ENCODE measurements at places on chromosomes 5 and 9.

DNA sequence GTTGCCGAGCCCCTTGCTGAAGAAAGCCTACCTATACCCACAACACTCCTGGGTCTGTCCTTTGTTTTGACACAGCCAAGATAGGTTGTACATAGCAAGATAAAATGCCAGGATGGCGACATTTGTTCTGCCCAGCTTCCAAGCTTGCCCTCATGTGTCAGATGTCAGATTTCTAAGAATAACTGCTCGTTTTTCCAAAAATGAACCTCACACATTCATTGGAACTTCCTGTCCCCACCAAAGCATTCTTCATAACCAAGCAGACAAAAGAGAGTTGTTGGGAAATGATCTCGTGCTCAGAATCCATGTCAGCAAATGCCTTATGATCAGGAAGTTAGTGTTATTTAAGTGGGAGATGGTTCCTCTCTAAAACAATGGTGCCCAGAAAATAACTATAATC, 210.1 kb downstream of the ZNF608 start:
- DNase-seq: no peak

GRCh38 chr9:127273326-127273725, 8.8 kb downstream of the GARNL3 start:
- no peak for DNase-seq

DNA sequence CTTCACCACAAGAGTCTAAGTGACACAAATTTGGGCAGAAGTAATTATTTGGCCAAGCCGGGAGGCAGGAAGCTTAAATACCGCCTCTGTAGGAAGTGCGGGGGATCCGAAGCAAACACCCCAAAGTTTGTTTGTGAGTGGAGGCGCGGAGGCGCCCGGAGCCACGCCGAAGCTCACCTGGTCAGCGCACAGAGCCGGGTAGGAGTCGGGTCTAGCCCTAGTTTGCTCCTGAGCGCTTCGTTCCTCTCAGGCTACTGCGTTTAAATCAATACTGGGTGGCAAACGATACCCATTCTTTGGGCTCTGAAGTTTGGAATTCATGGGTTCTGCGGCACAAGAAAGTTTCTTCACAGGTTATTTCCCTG, 855 bp downstream of the MCC start:
- no peak for DNase-seq

DNA sequence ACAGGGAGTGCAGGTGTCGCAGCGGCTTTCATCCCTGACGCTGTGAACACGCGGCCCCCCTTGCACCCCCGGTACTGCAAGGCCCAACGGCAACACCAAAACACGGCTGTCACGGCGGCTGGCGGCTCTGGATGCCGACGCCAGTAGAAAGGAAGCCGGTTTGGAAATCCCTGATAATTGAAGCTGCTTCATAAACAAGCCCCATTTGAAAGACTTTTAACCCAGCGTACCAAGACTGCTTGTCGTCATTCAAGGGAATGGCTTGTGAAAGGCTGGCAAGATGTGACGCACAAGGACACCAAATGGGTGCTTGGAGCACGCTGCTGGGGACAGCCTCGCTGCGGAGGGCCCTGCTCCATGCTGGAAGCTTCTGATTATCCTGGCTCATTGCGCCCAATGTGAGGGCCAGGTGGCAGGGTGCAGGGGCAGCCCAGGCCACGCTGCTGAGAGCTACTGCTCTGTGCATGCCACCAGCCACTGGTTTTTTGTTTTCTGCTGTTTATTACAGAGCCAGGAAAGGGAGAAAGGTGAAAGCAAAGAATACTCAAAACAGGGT, 63.1 kb downstream of the GTF3C4 start:
- DNase-seq: no peak

GRCh38 chr5:164498438-164498837, 993.0 kb downstream of the MAT2B start:
- no peak for DNase-seq

- DNase-seq: no peak
These were observed 21.0 kb upstream of the PPP2CA start for GRCh38 chr5:134246771-134247427.

DNA sequence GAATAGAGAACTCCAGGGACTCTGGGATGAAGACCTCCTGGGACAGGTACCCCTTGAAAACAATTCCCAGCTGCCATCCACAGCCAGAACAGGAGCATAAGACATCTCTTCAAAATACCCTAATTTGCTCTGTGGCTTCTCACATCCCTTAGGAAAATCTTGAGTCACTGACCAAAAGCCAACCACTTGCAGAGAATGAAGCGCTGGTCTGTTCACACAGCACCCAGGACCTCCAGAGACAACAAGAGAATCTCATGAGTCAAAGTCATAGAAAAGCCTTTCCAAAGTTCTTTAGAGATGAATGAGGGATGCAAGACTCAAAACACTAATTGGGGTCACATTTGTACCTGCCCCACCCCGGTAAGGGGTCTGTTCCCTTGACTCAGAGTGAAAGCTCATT, 210.6 kb downstream of the SEMA5A start:
- no peak for DNase-seq

GRCh38 chr9:93262537-93263310, 78.8 kb downstream of the WNK2 start:
- no peak for DNase-seq

DNA sequence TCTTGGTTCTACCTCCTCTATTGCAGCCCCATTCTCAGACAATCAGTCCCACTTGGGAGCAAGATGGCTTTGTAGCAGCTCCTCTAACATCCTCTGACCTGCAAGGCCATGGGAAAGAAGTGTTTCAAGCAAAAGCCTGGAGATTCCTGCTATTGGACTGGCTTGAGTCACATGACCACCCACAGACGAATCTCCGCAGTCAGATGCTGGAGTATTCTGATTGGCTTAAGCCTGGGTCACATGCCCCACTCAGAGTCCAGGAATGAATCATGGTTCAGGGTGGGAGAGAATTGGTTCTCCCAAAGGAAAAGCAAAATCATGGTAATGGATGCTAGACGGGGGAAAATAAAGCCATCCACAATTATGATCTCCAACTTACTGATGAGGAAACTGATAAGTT, 22.6 kb upstream of the LMX1B start:
- no peak for DNase-seq

GRCh38 chr9:136546697-136547501, 1.1 kb upstream of the NOTCH1 start:
- no peak for DNase-seq

DNA sequence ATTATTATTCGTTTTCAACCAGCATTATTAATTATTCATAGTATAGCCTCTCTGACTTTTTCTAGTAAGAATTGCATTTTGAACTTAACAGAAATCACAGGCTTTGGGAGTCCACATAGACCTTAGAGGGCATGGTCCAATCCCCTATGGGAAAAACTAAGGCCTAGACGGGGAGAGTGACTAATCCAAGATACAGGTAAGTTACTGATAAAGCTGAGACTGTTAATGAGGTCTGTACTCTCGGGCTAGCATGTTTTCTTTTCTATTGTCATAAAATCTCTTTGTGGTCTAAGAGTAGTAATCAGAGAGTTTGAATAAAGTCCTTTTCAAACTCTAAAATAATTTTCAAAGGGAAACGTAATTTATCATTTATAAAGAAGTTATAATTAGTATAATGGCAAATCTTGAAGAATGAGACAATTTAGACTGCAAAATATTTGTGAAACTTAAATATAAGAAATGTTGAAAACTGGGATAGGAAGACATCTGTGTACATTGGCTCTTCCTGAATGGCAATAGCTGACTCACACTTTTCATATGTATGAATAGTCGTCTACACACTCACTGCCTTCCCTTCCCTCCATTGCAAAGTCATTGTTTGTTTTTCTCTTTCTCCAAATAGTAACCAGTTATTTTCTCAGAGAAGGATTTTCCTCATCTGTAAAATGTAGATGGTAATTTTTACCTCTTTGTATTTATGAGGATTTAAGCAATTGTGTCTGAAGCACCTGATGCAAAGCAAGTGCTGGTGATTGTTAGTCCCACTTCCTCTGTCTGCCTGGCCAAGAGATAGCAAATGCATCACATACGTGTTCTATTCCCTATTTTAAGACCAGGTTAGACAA, 207.9 kb upstream of the CD180 start:
- DNase-seq: no peak

DNA sequence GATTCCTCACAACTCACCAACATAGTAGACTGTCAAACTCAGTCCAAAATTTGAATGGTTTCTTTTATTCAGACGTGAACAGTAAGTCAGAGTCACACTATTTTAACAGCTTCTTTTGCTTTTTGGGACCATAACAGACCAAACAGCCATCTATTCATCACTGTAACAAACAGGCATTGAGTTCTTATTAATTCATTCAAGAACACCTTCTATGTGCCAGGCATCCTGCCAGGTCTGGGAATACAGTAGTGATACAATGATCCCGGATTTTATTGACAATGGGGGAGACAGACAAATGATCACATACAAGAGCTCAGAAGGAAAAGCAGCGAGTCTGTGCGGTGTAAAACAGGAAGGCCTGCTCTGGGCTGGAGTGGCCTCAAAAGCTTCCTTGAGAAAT, 153.3 kb upstream of the ERCC6L2 start:
- no peak for DNase-seq

GRCh38 chr5:4662756-4663155, 477.4 kb upstream of the ADAMTS16 start:
- DNase-seq: no peak

DNA sequence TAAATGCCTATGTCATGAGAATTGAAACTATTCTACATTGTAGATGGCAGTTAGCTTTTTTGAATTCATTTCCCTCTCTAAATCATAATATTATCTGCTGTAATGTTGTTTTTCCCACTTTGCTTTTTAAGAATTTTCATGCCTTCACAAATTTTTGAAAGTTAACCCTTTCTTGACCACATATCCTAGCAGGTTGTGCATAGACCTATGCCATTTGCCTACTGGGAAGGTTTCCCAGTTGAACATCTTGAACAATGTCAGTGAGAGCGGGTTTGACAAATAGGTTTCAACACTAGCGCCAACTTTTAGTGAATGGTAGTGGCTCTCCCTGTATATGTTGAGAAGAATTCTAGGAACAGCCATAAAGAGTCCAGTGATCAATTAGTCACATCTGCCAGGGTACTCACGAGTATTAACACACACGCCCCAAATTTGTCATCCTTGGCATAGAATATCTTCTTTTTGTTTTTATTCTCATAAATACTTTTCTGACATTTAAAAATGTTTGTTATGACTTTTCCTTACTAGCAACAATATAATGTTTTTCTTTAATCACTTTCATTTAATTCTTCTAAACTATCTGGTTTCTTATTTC, 307.6 kb downstream of the PJA2 start:
- DNase-seq: no peak

- DNase-seq: no peak
These were observed 438 bp upstream of the PAPPA start for GRCh38 chr9:116152941-116153764.

- no peak for DNase-seq
These were observed 65.9 kb downstream of the ITGA1 start for GRCh38 chr5:52853650-52854049.

- DNase-seq: no peak
These were observed 45.0 kb upstream of the N4BP3 start for GRCh38 chr5:178068293-178068692.

DNA sequence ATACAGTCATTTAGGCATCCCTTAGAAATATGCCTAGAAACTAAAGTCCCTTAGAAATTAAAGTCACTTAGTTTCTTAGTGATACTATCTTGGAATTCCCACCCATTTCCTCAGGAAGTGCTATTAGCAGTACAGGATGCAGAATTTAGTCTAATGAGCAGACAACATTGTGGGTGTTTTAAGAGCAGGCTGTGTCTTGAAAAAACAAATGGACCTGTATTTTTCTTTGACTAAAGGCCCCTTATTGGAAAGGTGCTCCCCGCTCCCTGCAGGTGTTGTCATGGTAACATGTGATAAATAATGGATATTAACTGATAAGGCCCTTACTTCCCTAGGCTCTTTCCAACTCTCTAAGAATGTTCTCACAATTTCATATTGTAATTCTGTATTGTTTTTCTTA, 38.8 kb upstream of the STARD4 start:
- DNase-seq: no peak

DNA sequence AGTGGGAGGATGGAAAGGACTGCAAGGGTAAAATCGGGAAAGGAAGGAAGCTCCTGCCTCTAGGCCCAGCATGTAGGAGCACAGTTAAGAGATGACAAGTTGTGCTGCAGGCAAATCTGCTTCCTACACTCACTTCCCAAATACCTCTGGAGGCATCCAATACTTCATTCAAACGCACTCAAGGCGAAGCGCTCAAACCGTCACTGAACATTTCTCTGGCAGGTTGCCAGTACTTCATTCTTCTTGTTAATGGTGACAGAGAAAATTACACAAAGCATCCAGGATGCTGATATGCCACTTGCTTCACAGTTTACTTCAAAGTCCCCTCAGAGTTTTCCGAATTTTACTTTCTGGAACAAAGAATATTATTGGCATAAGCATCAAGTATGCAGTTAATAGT, 59.8 kb downstream of the NREP start:
- DNase-seq: no peak

DNA sequence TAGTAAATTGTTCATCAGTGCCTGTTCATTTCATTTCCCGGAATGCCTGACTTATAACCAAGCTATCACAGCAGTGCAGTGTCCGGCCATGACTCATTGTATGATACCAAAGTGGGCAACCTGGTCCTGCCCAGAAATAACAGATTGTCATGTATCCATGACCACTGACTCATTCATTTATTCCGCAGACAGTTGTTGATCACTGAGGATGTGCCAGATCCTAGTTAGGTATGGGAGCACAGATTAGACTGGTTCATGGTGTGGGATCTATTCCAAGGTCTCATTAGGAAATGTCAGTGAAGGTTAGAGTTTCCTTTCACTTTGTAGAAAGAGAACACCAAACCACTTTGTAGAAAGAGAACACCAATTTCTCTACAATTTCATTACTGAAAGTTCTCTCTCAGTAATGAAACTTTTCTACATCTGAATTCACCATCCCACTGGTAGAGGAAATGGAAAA, 8.7 kb downstream of the NREP start:
- no peak for DNase-seq

DNA sequence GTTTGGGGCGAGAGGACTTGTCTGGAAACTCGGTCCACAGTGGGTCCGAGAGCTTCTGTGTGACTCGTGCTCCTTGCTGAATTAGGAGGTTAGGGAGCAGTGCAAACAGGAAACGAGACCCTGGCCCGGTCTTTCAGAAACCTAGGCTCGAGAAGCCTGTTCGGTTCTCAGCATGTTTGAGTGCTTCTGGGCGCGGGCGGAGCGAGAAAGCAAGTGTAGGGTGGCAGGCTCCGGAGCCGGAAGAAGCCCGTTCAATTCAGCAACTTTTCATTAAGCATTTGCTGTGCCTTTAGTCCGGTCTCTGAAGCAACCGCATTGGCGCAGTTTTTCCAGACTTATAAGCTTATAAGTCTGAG, 547 bp downstream of the CLTA start:
- no peak for DNase-seq

DNA sequence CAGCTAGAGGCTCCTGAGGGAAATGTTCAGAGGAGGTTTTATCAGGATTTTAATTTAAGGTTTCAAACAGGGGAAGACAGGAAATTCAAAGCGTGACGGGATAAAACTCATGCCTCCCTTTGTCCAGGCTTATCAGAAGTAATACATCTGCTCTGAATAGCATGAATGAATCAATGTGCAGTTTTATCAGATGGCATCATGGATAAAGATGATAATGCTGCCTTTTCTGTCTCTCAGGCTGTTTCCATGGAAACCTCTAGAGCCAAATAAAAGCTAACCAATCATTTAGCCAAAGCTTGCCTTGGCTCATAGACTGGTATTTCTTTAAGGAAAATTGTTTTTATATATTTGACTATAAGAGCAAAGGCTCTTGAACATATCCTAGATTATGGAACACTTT, 16.4 kb downstream of the MFAP3 start:
- DNase-seq: no peak

- no peak for DNase-seq
These were observed 28.6 kb downstream of the NKD2 start for GRCh38 chr5:1037123-1037670.

- no peak for DNase-seq
These were observed 536 bp downstream of the PCDHAC1 start for GRCh38 chr5:140926443-140927227.

All from forelimb muscle (tissue), 1 donor.